ENCODE measurements at places on chromosomes 16 and 17.

DNA sequence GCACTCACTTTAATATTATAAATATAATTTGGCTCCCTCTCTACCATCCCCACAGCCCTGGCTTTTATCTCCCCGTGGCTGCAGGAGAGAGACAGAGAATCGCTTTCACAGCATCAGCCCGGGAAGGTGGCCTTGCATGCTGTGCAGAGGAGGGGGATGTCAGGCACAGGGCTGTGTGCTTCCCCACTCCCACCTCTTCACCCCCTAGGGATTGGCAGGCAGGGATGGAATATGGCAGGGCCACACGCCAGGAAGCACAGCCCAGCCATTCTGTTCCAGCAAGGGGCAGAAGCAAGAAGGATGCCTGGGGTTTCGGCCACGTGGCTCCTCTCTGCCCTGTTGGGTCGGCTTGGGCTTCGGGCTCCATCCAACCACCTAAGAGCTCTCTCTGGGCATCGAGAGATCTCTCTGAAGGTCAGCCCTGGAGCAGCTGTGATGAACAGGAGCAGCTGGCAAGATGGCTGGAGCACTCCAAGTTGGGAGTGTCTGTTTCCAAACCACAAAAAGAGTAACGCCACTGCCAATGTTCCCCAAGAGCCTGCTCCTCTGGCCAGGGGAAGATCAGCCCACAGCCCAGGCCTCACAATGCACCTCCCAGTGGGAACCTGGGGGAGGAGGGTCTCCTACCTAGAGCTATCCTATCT, 223.2 kb downstream of the C16orf78 start:
- DNase-seq = no peak

GRCh38 chr16:4314532-4315185, 1.2 kb upstream of the GLIS2 start:
- peak; percentile 69 for DNase-seq

DNA sequence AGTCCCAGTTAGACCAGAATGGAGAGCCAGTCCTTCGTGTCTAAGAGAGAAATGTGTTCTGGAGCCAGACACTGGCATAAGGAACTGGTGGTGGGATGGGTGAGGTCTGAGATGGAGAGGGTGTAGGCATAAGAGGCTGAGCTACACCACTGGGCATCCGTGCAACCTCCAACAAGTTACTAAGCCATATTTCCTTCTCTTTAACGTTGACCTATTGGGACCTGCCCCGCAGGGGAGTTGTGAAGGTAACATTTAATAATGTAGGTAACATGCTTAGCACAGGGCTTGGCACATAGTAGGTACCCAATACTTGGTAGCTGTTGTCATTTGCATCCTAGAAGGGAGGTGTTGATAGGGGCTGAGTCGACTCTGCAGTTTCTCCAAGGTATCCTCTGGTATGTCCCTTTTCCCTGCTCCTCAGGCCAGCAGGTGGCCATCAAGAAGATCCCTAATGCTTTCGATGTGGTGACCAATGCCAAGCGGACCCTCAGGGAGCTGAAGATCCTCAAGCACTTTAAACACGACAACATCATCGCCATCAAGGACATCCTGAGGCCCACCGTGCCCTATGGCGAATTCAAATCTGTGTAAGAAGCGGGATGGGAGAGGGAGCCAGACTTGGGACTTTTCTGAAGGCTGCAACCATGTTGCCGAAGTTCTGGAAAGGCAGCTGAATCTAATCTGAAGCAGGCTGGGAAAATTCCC, 1.2 kb downstream of the MAPK7 start:
- DNase-seq = no peak

DNA sequence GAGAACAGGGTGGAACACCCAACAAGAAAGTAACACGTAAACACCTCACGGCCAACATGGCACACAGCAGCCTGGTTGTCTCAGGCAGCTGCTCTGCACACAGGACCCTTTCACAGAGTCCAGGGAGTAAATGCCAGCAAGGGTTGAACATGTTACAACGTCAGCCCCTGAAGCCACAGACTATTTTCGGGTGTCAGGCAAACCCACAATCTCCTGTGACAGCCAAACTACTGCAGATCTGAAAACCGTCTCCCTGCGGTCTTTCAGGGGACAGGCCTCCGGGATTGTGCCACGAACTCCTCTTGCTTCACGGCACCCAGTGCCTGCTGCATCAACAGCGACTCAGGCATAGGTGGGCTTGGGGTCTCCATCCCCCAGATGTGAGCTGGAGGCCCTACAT, 127.7 kb downstream of the XYLT1 start:
- no peak for DNase-seq

DNA sequence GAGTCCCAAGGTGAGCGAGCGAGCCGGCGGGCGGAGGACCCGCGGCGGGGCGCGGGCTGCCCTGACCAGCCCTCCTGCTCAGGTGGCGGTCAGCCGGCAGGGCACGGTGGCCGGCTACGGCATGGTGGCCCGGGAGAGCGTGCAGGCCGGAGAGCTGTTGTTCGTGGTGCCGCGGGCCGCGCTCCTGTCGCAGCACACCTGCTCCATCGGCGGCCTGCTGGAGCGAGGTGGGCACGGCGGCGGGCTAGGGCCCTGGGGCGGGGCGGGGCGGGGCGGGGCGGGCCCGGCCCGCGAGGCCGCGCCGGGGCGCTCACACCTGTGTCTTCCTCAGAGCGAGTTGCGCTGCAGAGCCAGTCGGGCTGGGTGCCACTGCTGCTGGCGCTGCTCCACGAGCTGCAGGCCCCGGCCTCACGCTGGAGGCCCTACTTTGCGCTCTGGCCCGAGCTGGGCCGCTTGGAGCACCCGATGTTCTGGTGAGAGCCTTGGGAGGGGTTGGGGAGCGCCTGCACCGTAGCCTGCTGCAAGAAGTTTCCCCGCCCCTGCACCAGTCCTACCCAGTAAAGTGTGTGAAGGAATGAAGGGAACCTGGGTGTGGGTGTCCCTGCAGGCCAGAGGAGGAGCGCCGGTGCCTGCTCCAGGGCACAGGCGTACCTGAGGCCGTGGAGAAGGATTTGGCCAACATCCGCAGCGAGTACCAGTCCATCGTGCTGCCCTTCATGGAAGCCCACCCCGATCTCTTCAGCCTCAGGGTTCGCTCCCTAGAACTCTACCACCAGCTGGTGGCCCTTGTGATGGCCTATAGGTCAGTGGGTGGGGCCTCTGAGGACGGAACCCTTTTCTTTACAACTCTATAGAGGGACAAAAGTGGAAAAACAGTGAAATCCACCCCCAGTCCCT, 802 bp downstream of the SETD6 start:
- DNase-seq = peak; percentile 54

DNA sequence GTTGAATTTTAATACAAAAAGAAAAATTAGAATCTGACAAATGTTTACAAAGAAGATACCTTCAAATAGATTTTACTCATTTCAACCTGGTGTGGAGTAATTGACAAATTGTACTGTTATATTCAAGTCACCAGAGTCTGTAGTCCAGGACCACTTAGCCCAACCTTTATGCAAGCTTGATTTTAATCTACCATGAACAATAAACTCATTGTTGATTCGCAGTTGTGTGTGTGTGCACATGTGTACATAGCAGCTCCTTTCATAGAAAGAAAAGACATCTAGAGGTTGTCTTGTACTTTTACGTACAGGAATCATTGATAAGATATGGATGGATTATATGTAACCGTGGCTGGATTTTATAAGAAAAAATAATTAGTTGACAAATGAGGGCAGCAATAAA, 20.7 kb upstream of the LRRC37A start:
- DNase-seq = no peak

DNA sequence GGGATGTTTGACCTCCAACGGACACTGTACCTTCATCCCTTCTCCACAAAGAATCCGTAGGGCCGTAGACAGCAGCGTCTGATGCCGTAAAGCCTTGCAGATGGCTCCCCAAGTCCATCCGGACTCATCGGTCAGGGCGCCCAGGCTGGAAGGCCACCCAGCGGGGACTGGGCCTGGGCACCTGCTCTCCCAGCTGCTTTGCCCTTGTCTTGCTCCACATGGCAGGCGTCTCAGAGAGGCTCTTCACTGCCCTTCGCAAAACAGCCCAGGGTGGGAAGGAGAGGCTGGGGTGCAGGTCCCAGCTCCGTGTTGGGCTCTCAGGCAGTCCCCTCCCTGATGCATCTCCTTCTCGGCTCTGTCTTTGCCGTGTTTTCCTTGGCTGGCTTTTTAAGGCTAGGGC, 6.2 kb upstream of the RPTOR start:
- DNase-seq = no peak

DNA sequence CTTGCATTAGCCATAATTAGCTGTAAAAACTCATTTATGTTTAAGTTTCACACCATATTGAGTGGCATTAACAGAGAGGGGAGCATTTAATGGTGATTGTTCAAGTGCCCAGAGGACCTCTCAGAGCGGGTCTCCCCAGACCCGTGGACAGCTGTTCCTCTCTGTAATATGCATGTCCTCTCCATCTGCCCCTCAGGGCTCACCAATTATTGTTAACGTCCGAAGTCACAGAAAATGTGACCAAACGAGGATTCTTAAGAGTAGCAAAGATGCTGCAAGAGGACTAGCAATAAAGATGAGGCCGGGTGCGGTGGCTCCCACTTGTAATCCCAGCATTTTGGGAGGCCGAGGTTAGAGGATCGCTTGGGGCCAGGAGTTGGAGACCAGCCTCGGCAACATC, 130.2 kb downstream of the CPPED1 start:
- no peak for DNase-seq

GRCh38 chr17:64091116-64091515, 38.8 kb downstream of the ERN1 start:
- no peak for DNase-seq

DNA sequence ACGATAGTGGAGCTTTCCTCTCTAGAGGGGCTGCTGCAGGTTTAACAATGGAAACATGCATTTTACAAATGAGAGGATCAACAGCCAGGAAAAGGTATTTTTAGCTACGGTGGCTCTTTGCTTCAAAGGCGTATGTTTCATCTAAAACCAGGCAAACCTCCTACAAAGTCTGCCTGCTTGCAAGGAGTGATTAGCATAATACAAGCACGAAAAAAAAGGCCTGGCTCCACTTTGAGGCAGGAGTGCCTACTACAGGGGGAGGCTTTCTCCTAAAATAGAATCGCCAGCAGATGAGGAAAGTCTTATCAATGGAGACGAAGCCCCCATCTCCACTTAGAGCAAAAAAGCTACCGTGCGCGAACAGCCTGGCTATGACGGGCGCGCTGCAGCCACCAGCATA, 27.1 kb upstream of the MTSS2 start:
- no peak for DNase-seq

- DNase-seq = no peak
These were observed 7.2 kb upstream of the ADAMTS18 start for GRCh38 chr16:77442078-77442477.

DNA sequence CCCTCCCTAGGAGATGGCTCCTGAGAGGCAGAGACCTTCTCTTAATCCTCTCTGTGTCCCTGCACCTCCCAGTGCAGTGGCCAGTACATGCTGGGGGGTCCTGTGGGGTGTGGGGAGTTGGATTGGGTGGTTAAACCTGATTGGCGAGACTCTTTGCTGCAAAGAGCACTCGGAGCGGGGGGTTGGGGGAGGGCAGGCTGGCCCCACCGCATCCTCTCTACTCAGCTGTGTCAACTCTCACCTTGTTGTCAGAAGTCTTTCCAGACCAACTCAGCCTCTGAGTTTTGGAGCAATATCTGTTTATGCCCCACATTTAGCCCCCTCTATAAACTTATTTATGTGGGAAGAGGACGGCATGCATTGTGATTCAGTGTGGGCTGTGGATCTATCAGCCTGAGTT, 40.0 kb downstream of the SMARCE1 start:
- no peak for DNase-seq

DNA sequence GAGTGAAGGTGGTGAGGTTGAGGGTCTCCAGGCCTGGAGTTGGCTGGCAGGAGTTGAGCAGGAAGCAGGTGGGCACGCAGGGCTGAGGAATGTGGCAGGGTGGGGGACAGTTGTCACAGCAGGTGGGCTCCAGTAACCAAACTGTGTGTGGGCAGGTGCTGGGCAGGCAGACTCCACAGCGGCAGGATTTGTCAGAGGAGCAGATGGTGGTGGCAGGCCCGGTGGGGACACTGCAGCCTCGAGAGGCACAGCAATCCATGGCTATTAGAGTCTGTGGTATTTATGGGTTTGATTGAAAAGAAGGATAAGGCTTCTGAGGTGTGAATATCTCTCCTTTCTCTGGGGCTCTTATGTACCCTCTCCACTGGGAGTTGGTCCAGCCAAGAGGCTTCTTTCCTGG, at the start of gene KRTAP3-3:
TSS of gene KRTAP3-3 (minus strand) at position 326 of the 400 bp plus-strand sequence. CDS start at position 259, 67 bp downstream.
- no peak for DNase-seq

GRCh38 chr17:69729944-69730343, 315.4 kb downstream of the MAP2K6 start:
- DNase-seq = no peak

- DNase-seq = no peak
These were observed 54.4 kb downstream of the BPTF start for GRCh38 chr17:67879662-67880061.

GRCh38 chr16:938136-938535, 32.6 kb downstream of the LMF1 start:
- no peak for DNase-seq

DNA sequence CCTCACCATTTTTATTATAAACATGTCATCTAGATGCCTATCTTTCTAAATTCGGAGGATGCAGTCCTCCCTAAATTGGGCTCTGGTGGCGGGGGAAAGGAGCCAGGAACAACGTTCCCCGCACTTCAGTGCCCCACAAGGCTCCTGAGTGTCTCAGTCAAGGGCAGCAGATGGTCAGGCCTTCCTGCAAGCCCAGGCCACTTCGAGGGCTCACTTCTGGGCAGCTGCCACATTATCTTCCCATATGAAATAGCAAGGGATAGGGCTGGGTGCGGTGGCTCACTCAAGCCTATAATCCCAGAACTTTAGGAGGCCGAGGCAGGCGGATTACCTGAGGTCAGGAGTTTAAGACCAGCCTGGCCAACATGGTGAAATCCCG, 32.3 kb downstream of the FBXO31 start:
- DNase-seq = no peak

GRCh38 chr17:2025622-2026309, 632 bp upstream of the RTN4RL1 start:
- DNase-seq = peak; percentile 34

DNA sequence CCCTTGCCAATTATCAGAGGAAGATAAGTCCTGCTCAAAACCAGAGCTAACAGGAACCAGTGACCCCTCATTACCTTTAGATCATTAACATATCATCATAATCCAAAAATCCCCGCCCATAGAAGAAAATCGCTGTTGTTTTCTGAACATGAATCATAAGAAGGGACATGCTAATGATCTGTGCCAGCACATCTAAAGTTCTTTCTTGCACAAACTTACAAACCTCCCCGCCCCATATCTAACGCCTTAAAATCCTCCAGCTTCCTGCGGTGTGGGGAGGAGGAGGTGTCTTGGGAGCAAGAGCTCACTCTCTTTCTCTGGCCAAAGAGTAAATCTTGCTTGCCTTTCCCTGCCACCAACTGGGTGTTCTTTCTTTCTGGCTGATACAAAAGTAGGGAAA, 78.3 kb downstream of the IRX3 start:
- no peak for DNase-seq

GRCh38 chr16:53515811-53516210, 12.8 kb upstream of the AKTIP start:
- DNase-seq = no peak

GRCh38 chr17:70865993-70866804, 696.9 kb downstream of the KCNJ2 start:
- DNase-seq = no peak

DNA sequence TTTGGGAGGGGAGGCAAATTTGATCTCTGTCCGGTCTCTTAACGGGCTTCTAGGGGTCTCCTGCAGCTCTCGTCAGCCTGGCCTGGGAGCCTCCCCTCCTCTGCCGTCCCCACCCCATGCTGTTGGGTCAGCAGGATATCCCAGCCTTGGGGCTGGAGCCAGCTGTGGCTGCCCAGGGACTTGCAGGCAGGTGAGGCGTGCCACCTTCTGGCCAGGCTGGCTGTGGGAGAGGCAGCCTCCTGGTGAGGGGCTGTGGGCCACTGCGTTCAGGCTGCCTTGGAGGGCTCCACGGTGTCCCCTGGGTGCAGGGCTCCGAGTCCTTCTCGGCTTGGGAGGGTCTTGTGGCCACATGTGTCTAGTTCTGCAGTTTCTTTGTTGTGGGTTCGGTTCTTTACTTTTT, 34.6 kb downstream of the TBCD start:
- no peak for DNase-seq

All from urothelium cell line (cell line).